ENCODE measurements at places on chromosomes 7 and 10.

DNA sequence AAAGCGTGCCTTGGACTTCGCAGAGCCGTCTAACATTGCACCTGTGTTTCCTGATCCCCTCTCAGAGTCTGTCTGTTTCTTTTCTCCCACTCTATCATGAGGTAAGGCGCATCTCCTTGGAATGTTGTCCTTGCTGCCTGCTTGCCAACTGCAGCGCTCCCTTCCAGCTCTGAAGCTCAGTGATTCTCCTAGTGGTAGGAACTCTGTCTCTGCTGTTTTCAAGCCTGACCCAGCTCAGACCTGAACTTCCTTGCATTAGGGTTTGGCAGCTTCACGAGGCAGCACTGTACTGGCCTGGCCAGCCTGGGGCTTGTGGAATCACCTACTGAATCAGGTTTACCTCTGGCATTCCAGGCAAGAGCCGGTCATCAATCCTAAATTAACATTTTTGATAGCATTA lies 123.9 kb downstream of the CREB5 start:
- DNase-seq, result no peak

GRCh38 chr7:25495342-25496250 lies 267.3 kb upstream of the NPVF start:
- no peak for DNase-seq

GRCh38 chr10:6014241-6014761 lies 37.0 kb upstream of the IL15RA start:
- no peak for DNase-seq

GRCh38 chr7:152762056-152762455 lies 2.5 kb downstream of the ACTR3B start:
- no peak for DNase-seq

DNA sequence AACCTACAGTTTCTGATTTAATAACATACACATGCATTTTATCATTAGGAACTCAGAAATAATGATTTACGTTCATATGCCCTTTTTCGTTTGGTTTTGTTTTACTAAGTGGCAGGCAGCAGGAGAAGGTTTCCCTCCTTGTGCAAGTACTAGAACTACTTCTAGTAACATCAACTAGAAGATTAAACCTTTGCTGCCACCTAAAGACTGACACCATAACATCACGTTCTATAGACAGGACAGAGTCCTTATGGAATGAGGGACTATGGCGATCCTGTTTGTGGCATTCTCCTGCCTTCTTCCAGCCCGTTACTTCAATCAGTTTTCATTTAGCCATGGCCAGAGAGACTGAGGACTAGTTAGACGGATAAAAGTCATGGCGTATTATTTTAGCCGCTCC lies 53.2 kb downstream of the GAD2 start:
- no peak for DNase-seq

GRCh38 chr7:108660465-108660864 lies 90.8 kb downstream of the DNAJB9 start:
- no peak for DNase-seq

All from activated T-cell treated with anti-CD3 and anti-CD28 coated beads for 24 hours (primary cell).